ENCODE measurements at places on chromosomes 3 and 15.

- DNase-seq, result no peak
Measured at GRCh38 chr3:16069149-16069922, 105.1 kb upstream of the GALNT15 start.

GRCh38 chr3:130462089-130462488 is 54.9 kb upstream of the COL6A6 start:
- DNase-seq, result no peak

GRCh38 chr3:124391774-124392173 is 338.5 kb upstream of the UMPS start:
- DNase-seq, result no peak

DNA sequence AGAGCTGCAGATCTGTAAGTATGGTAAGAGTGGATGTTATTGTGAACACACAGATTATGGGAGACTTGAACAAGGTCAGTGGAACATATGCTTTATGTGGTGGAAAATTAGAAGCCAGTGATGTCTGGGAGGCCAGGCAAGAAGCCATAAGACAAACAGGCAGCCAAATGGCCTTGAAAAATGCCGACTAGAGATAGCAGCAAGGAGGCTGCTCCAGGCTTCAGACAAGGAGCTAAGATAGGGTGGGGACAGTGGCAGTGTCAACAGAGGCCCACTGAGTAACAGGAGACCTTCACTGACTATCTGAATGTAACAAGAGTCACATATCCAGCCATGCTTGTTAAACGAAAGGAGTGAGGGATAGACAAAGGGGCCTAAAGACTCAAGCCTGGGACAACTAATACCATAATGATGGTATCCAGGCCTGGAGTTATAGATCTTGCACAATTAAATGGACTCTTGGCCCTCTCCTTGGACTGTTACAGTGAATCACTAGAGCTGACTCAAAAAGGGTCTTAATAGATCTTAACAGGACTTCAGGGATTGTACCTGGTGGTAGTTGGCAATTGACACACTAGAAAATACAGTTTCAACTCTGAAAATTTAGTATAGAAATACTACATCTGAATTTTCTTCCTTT is 50.6 kb downstream of the CFAP20DC start:
- no peak for DNase-seq

DNA sequence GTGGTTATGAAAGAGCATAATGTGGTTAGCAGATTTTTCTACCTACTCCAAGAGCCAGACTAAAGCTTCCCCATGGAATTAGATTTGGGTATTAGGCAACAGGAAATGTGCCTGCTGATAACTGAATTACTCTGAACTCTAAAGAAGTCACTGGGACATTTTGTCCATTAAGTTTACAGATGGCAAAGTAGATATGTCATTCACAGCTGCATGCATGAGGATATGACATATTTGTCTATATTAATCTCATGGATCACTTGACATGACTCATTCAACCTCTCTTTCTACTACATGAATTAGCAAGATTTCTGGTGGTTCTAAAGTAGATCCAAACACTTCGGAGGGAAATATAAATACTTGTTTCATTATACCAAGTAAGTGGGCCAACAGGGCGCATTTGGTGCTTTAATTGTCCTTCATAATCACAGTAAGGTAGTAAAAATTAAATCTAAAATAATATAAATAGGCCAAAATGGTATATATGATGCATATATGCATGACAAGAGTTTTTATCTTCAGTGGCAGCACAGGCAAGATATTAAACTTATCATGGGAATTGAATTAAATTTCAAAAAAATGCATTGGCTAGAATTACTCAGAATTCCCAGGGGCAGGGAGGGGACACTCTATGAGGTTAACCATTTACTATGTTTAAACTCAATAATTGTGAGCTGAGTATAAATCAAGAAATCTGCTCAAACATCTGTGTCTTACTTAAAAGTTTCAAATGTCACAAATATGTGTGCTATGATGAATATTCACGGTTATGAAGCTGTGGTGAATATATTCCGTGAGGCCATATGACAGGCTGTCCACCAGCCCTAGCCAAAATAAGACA is 365.3 kb upstream of the KCNMB2 start:
- no peak for DNase-seq

- DNase-seq, result no peak
Measured at GRCh38 chr15:43107751-43108150, 1.9 kb upstream of the UBR1 start.

DNA sequence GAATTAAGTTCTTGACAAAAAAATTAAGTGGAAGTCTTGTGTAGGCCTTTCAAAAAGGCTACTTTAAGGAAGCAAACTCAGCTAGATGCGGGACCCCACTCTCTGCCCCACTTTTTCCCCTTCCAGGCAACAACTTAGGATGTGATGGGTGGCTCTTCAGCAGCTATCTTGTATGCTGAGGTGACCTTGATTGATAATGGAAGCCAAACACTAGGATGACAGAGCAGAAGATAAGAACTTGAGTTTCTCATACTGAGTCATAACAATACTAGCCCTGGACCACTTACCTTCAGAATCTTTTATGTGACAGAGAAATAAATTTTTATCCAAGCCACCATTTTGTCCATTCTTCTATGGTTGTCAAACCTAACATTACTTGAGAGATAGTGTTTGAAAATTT is 16.1 kb downstream of the PDCD10 start:
- DNase-seq, result no peak

- DNase-seq, result no peak
Measured at GRCh38 chr3:8631661-8632060, 12.9 kb downstream of the SSUH2 start.

DNA sequence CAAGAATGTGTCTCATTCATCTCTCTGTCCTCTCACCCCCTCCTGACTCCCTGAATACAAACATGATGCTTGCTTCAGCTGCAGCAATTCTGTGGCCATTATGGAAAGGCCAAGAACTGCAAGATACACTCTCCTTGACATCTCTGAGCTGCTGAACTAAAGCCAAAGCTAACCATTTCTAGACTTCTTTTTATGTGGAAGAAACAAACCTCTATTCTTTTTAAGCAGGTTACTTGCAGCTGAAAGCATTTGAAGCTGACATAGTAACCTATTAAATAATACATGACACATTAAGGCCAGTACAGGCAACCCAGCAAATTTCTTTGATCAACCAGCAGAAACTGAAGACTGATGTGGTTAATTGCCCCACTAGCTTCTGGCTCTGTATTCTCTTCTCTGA is 17.5 kb downstream of the FHIT start:
- DNase-seq, result no peak

DNA sequence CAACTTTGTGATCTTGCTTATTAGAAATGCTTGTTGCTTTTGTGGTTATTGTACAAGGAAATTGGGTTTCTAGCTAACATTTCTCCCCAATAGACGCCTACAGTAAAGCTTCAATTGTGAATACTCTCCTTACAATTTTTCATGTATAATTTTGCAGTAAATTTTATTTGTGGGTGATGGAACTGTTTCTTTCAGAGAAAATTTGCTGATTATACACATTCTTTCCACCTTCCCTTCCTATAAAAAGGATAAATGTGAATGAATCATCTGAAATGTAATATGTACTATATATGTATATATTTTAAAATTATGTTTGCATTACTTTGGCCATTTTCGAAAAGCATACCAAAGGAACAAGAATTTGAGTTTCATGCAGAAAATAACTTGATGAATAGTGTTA is 162.7 kb upstream of the CRBN start:
- DNase-seq, result no peak

DNA sequence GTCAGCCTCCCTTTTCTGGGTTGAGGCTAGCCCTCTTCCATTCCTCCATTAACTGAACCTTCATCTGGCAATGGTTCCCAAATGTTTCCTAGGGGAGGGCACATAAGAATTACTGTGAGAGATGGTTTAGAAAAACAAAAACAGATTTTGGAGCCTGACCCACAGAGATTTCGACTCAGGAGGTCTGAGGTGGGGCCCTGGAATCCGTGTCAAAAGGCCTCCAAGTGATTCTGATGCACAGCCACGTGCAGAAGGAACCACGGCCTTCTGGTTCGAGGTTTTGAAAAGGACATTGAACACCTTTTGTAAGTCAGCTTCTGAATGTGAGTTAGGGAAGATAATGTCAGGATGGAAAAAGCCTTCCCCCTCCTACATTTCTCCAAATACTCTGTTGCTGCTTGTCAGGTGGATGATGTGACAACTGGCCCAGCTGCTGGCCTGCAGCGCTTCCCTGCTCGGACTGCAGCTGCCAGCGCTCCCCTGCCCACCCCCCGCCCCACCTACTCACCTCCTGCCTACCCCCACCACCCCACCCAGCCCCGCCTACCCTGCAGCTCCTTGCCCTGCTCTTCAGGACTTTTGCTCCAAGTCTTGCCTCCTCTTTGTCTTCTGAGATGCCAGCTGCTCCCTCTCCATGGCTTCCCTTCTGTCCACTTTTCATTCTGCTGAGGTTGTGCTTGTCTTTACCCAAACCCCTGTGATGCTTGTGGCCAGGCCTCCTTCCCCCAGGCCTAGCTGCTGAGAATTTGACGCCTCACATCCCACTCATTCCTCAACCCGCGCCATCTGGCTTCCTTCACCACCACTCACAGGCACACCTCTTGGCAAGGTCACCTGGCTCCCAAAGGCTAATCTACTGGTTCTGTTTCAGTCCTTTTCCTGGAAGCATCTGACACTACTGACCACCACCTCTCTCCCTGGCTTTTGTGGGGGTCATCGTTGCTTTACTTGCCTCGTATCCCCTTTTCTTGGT is 6.6 kb downstream of the EHD4 start:
- DNase-seq, result no peak

GRCh38 chr3:130093741-130094391 is 12.2 kb downstream of the ALG1L2 start:
- DNase-seq, result no peak

DNA sequence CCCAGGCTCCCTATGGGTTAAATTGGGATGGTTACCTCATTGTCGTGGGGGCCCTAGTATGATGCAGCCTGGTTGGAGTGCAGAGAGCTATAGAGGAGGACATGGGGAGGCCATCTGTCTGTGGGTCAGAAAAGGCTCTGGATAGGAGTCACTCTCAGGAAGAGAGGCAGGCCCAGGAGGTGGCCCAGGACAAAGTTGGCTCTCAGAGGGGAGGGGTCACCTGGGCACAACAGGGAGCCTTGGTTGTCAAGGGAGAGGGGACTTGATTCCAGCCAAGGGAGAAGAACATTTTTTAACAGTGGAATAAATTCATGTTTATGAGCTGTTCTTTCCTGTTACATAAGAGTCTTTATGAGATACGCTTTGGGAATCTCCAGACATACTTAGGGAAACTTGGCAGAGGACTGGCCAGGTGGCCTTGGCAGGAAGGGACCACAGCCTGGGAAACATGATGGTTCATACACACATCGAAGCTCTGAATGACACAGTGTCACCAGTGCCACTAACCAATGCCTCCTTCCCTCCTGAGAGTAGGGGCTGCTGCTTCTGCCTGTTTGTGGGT is 27.5 kb upstream of the LCTL start:
- DNase-seq, result no peak

DNA sequence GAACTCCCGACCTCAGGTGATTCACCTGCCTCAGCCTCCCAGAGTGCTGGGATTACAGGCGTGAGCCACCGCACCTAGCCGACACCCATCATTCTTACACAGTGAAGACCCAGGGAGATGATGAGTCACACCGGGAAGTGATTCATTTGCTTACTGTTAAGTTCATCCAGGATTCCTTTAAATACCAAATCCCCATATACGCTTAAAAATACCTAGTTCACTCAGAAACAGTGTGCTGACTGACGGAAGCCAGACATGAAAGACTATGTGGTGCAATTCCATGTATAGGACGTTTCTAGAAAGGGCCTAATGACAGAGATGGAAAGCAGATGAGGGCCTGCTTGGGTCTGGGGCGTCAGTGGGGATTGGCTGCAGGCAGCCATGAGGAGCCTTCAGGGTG is 75.2 kb downstream of the APBA2 start:
- no peak for DNase-seq

DNA sequence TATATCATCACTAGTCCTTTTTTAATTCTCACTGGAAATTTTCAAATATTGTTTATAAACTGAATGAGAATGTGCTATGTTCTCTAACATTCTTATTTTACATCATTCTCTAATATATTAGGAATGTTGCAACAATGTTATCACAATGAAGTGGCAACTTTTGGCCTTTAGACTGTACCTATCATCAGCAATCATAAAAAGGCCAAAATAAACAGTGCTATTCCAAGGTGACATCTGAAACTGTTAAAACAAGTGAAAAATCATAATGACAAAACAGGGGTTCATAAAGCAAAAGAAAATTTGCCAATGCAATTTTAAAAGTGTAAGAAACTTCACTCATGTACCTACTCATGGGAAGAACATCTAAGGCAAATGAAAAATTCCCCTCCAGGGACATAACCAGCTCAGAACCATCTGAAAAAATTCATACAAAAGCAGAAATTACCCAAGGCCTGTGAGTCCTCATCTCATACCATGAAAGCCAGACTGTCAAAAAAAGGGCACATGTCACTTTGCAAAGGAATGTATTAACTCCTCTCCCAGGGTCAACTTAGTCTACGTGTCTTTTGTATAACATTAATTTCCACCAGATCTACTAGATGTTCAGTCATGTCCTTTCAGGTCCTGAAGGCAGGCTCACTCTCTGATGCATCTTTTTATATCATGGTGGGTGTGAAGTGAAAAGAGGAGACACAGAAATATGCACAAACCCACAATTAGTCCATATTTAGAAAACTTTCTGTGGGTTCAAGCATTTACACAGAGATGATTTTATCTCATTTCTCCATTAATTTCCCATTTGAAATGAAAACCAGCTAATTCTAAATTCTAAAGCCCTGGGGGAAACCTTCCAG is 211.9 kb downstream of the CBLB start:
- no peak for DNase-seq

GRCh38 chr3:124974691-124975090 is 40.1 kb upstream of the MUC13 start:
- no peak for DNase-seq

- no peak for DNase-seq
Measured at GRCh38 chr15:85831415-85832113, 36.8 kb upstream of the KLHL25 start.

- no peak for DNase-seq
Measured at GRCh38 chr3:109057616-109058015, 60.3 kb downstream of the MORC1 start.

DNA sequence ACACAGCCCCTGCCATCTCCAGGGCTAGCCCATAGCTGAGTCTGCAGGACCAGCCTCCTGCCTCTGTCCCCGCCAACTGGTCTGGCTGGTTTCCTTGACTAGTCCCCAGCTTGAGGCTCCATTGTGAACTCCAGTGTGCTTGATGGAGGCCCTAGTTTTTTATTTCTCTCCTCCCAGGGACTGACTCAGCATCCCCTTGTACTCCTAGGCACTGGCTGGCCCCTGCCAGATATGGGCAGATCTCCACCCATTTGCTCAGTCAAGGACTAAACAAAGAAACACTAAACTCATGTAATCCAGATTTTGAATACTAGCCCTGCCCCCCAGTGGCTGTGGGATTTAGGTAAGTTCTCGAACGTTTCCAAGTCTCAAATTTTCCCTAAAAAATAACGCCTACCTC is 415.4 kb upstream of the RORA start:
- DNase-seq, result no peak

Measured in NCI-H1930 (cell line).